ENCODE measurements at places on chromosomes 16 and 17.
A peak's percentile ranks its signal among the peaks of the same experiment; 100 is the strongest.

- no peak for DNase-seq
Measured at GRCh38 chr16:3950343-3951193, 70.1 kb upstream of the CREBBP start.

DNA sequence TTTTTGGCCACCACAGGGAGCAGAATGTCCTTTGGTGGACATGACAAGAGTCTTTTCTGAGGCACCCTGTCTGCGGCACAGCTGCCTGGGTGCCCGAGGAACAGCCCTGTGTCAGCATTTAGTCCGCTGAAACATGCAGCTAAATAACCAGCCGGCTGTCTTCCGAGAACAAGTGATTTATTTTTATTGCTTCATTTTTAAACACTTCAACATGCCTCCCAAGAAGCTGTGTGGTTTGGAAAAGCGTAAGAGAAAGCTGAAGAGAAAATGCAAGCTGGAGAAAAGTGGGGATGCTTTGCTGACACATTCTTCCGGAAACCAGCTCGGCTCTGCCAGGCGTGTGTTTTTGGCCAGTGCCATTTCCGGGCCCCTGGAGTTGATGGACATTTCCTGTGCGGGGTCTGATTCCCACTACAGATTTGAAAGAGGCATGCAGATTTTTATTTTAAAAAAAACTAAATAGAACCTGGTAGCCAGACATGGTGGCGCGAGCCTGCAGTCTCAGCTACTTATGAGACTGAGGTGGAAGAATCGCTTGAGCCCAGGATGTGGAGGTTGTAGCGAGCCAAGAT, 94.7 kb downstream of the SEC14L1 start:
- peak; percentile 73 for DNase-seq

DNA sequence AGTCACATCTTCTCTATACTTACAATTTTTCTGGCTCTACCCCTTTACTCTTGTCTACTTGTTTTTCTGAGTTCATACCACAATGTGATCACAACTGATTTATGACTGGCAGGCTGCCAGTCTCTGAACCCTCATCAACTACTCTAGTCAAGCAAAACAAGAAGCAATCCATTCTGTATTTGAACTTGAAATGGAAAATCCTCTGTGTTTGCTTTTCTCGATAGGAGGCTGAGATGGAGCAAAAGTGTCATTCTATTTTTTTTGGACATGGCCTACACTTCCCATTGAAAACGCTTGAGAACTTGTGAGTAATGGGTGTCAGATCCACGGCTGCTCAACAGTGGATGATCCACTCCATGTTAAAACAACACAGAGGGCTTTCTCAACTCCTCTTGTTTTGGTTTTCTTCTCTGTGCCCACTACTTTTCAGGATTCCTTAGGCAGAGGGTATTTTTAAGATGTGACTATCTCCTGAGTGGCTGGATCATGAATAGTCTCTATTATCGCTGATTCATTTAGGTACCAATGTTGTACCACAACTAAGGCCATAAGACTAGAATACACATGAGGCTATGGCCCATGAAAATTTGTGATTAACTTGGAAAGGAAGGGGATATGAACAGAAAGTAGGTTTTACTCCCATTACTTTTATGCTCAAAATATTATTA, 11.7 kb downstream of the TMEM100 start:
- no peak for DNase-seq

GRCh38 chr16:77657016-77657415, 65.3 kb upstream of the NUDT7 start:
- DNase-seq, result no peak

Measured in activated CD8-positive, alpha-beta memory T cell treated with anti-CD3 and anti-CD28 coated beads, Interleukin-2, amount 10 ng/mL, durations not matched to agents 7 days and 5 days (primary cell).